ENCODE measurements at places on chromosomes 5 and 9. TPM values are rescaled to one million over a fixed set of nuclear protein-coding genes. Genes with fewer than 3 reads are reported as not detected.

PCDHB15 gene
- 0.86 TPM for total RNA-seq

- DNase-seq: peak; percentile 92
These were observed 42.4 kb downstream of the NTRK2 start for GRCh38 chr9:84711936-84712335.

- no peak for DNase-seq
These were observed 28.7 kb downstream of the DNAJC21 start for GRCh38 chr5:34957857-34958690.

DNA sequence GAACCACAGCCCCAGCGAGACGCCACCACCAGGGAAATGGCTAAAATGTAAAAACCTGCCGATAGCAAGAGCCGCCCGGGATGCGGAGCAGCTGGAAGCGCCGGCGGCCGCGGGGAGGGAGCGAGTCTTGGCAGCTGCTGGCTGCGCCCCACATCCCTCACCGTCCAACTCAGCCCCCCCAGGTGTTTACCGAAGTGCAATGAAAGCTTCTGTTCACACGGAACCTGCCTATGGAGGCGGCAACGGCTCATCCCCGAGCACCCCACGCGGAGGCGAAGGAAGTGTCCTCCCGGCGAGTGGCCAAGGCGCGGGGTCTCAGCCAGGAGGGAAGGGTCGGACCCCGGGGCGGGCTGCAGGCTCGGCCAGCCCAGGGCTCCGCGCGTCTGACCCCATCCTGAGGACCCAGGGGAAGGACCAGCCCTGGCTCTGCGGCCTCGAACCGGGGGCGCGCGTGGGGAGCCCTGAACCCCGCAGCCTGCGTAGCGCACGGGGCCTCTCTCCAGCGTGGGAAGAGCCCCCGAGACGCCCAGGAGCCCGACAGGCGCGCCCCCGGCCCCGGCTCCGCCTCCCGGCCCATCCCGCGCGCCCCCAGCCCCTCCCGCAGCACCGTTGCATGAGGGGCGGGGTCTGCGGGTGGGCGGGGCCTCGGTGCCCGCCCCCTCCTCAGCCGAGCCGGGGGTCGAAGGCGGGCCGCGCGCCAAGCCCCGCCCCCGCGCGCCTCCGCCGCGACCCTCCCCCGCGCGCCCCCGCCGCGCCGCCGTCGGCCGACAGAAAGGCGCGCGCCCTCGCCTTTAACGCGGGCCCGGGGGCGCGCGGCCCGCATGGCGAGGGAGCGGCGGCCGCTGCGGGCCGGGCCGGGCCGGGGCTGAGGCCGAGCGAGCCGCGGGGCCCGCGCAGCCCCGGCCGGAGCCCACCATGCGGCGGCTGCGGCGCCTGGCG is at the start of gene DIPK1B:
TSS of gene DIPK1B (plus strand) at position 822 of the 939 bp plus-strand sequence. CDS start at position 916, 94 bp downstream.
- peak; percentile 47 for DNase-seq

PCDHB3 gene
- 0.11 TPM for total RNA-seq

CCL28 gene
- not detected for total RNA-seq

DPYSL3 gene
- 141 TPM for total RNA-seq

DNA sequence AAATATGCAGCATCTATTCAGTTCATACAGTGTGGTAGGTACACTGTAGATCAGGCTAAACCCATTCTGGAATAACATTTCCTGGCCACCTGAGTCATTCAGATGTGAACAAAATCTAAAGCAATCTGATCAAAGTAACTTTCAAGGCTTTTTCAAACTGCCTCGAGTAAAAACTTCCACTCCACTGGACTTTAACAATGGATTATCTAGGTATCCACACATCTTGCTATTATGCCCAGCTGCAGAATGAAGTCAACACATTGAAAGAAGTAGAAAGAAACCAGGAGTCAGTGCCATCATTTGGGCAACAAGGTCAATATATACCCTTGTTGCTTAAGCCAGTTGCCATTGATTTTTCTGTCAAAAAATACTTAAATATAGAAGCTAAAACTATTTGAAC is 1352.6 kb upstream of the NUDT12 start:
- DNase-seq: no peak

GRCh38 chr5:133734916-133735315 is 122.6 kb upstream of the FSTL4 start:
- no peak for DNase-seq

COL15A1 gene
- 0.74 TPM for total RNA-seq

DOCK2 gene
- total RNA-seq: 9.3 TPM

- no peak for DNase-seq
These were observed 4.2 kb downstream of the B4GALT7 start for GRCh38 chr5:177604116-177604521.

DNA sequence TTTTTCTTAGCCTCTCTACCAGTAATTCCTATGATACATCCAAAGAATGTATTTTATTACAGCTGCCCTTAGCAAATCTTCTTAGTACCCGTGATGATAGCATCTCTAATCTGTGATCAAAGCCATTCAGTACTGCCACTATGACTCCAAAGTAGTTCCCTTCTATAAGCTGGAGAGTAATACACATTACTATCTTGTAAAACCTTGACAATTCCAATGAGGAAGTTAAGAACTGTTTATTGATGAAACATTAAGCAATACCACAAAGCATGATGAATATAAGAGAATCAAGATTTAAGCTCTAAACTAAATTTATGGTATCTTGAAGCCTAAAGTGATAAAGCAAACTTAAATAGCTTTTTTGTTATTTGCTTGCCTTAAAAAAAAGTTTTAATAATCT is 86.1 kb downstream of the SMIM23 start:
- no peak for DNase-seq

DNA sequence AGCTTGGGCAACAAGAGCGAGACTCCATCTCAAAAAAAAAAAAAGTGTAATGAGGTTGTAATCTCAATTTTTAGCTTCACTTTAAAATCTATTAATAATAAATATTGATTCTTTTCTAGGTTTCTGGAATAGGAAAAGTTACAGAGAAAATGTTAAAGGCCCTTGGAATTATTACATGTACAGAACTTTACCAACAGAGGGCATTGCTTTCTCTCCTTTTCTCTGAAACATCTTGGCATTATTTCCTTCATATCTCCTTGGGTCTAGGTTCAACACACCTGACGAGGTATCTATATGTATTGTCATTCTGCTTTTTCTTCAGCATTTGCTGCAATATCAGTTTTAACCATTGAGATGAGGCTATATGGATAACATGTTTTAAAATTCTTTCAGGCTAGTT is 26.6 kb upstream of the ANKDD1B start:
- no peak for DNase-seq

DNA sequence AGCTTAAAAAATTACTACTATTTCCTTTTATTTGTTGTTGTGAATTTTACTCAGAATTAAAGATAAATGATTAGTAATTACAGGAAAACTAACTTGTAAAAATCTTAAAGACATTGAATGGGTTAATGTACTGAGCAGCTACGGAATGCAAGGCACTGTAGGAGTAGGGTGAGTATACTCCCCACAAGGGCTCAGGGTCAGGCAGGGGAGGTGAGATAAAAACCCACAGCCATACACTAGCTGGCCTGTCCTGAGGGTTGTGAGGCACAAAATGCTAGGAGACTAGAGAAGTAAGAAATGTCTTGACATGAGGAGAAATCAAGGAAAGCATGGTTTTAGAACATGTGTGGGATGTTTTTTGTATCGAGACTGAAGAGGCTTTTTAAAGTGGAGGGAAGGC is 13.4 kb downstream of the ZBED3 start:
- DNase-seq: no peak

CDKN2A gene
- total RNA-seq: not detected

DNA sequence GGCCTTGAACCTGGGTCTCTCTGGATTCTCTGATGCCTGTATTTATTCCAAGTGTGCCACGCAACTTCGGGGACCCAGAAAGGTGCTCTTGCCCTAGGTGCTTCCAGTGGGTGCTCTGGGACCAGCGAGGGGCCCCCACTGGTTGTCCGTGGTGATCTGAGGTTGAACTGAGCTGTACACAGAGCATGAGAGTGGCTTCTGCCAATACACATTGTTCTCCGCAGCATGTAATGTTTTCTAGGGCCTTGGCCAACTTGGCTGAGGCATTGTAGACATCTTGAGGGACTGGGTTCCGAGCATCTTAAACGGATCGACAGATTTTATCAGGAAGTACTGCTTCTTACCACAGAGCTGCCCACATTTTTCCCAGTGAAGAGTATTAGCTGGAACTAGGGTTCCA is 117.9 kb downstream of the MTX3 start:
- no peak for DNase-seq

DNA sequence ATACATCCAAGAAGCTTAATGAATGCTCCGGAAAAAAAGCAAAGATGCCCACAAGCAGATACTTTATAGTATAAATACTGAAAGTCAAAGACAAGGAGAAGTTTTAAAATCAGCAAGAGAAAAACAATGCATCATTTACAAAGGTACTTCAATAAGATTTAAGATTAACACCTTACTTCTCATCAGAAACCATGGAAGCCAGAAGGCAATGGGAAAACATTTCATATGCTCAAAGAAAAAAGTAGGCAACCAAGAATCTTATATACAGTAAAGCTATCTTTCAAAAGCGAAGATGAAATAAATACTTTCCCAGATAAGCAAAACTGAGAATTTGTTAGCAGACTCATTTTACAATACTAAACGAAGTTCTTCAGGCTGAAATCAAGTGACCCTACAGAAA is 51.1 kb downstream of the ABHD17B start:
- DNase-seq: no peak

GRCh38 chr5:53991942-53992341 is 318.4 kb downstream of the ARL15 start:
- peak; percentile 9 for DNase-seq

GMCL2 gene
- not detected for total RNA-seq

ST8SIA4 gene
- 2.1 TPM for total RNA-seq

SOX30 gene
- total RNA-seq: 0.11 TPM

DNA sequence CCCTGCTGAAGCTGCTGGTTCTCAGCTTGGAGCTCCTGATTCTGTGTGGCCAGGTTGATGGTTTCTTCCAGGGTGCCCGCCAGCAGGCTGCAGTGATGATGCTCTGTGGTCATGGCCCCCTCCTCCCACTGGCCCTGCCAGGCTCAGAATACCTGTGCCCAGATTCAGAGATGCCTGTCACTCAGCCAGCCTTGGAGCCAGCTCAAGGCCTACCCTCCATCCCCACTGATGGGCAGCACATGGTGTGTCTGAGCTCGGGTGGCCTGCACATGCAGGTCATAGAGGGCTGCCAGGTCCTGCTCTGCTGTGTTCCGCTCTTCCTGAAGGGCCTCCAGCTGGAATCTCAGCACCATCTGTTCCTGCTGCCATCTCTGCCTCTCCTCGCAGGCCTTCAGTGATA is 5.4 kb downstream of the SLC35A4 start:
- no peak for DNase-seq

PCDH12 gene
- 0.03 TPM for total RNA-seq

ANKRD18A gene
- 1.1 TPM for total RNA-seq

DNA sequence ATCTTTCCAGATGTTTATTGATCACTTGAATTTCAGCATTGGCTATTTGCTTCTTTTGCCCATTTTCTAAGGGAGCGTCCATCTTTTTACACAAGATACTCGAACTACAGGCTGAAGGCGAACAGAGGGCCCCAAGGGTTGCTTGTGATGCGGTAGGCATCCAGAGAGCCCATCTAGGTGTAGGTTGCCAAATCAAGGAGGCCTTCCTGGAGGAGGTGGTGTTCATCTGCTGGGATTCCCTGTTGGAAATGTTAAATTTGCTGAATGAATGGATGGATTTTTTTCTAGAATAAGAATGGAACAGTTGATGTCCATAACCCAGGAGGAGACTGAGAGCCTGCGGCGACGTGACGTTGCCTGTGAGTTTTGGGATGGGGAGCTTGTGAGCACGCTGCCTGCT is 31.4 kb downstream of the LRSAM1 start:
- DNase-seq: no peak

DNA sequence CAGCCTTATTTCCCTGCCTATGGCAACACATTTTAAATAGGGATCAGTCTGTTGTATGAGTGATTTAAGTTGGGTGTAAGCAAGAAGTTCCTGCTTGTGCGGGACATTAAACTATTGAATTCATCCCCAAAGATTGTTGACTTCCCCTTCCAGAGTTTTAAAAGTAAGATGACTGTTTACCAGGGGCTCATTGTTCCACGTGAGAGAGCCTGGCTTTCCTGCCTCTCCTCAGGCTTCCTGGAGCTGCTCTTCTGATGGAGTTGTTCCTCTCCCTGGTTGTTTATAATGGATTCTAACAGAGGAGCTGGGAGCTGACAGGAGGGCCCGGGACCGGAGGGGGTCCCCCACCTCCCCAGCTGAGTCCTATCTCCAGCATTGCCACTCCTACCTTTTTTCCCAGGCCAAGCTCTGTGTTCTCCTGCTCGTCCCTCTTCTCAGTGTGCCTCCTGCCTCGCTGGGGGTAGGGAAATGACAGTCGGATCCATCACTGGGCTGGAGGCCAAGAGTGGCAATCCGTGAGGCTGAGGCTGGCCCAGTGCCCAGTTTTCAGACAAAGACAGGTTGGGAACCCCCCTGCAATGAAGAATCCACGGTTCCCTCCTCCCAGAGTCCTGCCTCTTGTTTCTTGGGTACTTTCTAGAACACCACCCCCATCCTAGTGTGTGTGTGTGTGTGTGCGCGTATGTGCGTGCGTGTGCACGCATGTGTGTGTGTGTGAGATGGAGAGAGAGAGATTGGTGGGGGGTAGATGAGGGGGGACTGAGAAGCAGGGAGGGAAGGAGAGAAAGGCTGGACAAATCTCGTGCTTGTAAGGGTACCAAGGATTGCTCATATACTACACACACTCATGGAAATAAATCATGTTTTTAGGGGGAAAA is 123.7 kb upstream of the NFIB start:
- DNase-seq: no peak

GRCh38 chr5:24407466-24407865 is 237.3 kb downstream of the CDH10 start:
- no peak for DNase-seq
